Caudate nucleus (tissue), 63 donors: ENCODE measurements at places on chromosomes 1 and 21.

GRCh38 chr1:228530951-228531731 lies 44.0 kb downstream of the RNF187 start:
- no peak for DNase-seq

GRCh38 chr1:234164098-234164709 lies 209.1 kb upstream of the COA6 start:
- DNase-seq = no peak

DNA sequence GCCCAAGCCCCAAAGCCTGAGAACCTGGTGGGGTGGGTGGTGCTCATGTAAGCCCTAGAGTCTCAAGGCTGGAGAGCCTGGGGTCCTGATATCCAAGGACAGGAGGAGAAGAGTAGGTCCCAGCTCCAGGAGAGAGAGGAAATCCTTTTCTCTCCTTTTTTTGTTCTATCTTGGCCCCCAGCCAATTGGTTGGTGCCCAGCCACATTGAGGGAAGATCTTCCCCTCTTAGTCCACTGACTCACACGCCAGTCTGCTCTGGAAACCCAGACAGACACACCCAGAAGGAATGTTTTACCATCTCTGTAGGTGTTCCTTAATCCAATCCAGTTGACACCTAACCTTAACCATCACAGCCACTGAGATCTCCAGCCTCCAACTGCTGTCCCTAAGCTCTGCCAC lies 16.2 kb upstream of the LIN9 start:
- DNase-seq = no peak

DNA sequence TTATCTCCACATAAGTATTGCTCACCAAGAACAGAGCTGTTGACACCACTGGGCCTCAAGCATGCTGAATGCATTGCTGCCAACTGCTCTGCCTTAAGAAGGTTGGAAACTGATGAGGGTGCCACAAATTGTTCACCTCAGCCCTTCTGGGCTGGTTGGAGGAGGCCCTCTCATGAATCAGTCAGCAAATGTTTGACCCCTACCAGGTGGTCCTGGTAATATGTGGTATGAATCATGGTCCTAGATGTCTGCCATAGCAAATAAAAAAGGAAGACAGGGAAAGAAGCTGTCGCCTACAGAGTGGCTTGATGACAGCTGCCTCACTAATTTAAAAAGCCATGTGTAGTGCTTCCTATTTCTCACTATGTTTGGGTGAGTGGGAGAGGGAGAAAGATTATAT lies 12.2 kb downstream of the SPATA46 start:
- no peak for DNase-seq

- no peak for DNase-seq
These were observed 77.3 kb upstream of the TSPAN2 start for GRCh38 chr1:115166531-115167091.

DNA sequence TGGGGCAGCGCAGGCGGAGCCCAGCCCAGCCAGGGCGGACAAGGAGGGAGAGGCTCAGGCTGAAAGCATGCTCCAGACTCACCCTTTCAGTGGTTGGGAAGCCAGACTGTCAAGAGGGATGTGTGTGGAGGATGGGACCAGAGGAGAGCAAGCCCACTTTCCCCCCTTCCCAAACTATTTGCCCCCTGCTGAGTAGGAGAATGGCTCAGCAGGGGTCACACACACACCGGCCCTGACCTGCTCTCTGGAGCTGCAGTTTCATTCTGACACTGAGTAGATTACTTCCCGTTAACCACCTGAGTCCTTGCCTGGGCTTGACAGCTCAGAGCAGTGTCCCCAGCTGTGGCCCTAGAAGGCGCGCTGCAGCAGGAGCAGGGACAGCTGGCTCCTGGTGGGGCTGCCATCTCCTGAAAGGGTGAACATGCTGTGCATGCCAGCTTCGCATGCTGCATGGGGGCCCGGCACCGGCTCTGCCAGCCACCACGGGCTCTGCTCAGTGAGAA lies 51.6 kb upstream of the CNTN2 start:
- DNase-seq = no peak

GRCh38 chr1:59393211-59394180 lies 96.6 kb downstream of the FGGY start:
- no peak for DNase-seq

DNA sequence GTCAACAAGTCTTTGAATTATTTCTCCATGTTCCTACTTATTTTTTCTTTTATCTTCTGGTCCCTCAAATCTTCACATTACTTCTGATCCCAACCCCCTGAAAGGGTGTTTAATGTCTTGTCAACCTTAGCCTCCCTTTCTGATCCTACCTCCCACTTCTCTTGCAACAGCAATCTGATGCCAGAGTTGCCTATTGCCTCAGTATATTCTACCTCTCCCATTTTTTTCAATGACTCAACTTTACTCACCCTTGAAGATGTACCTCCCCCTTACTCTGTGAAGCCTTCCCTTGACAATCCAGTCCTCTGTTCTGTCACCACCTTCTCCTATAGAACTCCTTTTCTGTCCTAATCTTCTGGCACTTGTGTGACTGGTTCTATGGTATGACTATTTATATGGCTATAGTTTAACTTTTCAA lies 99.5 kb upstream of the CD55 start:
- no peak for DNase-seq

GRCh38 chr1:226862890-226863289 lies 7.5 kb upstream of the PSEN2 start:
- no peak for DNase-seq

- DNase-seq = no peak
These were observed 27.5 kb upstream of the RWDD3 start for GRCh38 chr1:95206514-95206913.

GRCh38 chr21:26125433-26126167 lies 45.0 kb downstream of the APP start:
- no peak for DNase-seq

- no peak for DNase-seq
These were observed 74.9 kb upstream of the IRF2BP2 start for GRCh38 chr1:234684856-234685255.

- no peak for DNase-seq
These were observed 510.9 kb downstream of the PTPRU start for GRCh38 chr1:29747196-29747595.

DNA sequence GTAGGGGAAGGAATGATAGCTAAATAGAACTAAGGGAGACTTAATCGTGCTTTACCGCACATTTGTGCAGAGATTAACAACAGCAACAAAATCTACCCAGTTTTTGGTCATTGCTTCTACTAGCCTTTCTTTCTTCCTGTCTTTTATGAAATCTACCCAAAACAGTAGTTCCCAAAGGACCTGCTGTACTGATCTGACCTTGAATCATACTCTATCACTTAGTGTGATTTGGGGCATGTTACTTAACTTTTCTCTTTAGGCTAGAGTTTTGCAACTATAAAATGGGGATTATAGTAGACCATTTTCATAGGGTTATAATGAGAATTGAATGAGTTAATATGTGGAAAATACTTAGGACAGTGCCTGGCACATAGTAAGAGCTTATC lies 30.5 kb upstream of the MACF1 start:
- DNase-seq = no peak

DNA sequence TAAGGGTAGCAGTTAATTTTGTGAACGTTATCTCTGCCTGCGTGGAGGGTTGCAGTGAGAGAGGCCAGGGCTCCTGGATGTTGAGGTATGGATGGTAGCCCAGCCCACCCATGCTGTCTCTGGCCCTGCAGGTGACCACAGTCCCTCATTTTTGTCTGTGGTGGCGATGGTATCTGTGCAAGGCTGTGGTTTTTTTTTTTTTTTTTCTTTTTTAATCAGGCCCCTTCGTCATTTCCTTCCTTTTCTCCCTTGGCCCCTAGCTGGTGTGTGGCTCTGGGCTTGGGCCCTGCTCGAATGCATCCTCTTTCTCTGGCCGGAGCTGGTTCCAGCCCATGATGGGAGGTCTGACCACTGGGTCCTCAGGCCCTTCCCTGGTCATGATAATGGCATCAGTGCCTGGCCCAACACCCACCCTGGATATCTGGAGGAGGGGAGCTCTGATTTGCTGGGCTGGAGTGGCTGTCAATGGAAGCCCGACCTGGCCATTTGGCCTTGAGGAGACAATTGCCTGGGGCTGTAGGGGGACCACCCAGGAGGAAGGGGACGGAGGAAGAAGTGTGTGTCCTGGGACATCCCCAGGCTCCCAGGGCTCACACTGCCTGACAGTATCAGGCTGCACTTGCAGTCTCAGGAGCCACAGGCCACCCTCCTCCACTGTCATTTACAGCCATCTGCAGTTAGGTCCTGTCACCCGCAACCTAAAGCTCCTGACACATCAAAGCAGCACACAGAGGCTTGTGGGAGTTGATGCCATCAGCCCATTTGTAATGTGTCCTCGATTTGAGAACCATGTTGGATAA lies 8.1 kb upstream of the RNF187 start:
- no peak for DNase-seq
